OCI-M1 (cell line): ENCODE measurements at places on chromosomes 4 and X.

- DNase-seq: no peak
Observed at GRCh38 chrX:57583477-57583876, 8.3 kb upstream of the ZXDB start.

GRCh38 chr4:13193662-13194061, 290.5 kb downstream of the RAB28 start:
- DNase-seq: no peak

- DNase-seq: peak; percentile 73
Observed at GRCh38 chrX:154431341-154431740, 2.9 kb downstream of the ATP6AP1 start.

- no peak for DNase-seq
Observed at GRCh38 chr4:75924309-75924827, 16.4 kb downstream of the NAAA start.

DNA sequence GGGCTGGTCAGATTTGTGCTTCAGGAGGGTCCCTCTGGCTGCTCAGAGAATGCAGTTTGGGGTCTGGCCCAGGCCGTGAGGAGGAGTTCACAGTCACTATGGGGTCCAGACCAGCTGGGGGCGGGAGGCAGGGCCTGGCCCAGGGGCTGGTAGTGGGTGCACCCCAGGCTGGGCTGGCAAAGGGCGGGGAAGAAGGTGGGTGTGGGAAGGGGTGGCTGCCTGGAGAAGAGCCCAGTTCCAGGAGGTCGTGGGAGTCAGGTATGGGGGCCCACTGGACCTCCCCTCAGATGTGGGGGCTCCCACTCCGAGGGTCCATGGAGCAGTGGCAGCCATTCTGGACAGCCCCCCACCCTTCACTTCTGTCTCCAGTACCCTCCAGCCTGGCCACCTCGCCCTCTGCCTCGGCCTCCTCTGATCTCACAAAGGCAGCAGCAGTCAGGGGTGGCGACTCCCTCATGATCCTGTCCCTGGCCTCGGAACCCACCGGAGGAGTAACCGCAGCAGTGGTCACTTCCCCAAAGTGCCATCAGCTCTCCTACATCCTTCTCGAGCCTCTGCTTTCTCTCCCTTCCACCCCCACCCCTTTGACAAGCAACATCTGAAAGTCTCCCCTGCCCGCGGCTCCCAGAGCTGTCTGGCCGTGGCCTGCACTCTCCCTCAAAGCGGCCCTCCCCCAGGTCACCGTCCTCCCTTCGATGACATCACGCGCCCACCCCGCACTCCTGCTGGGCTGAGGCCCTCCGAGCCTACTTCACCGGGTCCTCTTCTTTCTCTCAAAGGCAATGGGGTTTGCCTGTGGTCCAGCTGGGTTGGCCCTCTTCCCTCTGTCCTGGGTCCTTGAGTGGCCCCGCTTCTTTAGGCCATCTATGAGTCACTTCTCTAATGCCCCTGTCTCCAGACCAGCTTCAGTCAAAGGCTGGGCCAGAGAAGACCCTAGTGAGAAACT, 1.7 kb upstream of the SLC6A8 start:
- peak; percentile 37 for DNase-seq

GRCh38 chrX:55582447-55582846, 40.8 kb upstream of the FOXR2 start:
- DNase-seq: peak; percentile 1

- no peak for DNase-seq
Observed at GRCh38 chr4:113553082-113553481, 208.5 kb downstream of the CAMK2D start.

DNA sequence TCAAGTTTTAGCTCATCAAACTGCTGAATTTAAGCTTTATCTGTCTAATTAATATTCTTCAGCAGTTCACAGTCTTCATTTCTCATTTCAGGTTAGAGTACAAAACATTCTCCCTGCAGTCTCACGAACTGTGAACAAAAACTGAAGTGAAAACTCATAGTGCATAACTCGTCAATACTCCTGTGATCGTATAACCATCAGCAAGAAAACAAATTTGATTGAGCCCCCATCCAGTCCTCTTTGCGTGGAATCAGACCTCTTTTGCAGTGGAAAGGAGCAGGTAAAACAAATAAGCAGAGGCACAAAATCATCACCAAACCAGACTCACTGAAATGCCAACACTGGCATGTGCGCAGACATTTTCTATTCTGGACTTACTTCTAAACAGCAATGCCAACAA, 12.7 kb downstream of the ADAM29 start:
- no peak for DNase-seq

- DNase-seq: no peak
Observed at GRCh38 chr4:110004556-110004955, 91.9 kb downstream of the EGF start.

DNA sequence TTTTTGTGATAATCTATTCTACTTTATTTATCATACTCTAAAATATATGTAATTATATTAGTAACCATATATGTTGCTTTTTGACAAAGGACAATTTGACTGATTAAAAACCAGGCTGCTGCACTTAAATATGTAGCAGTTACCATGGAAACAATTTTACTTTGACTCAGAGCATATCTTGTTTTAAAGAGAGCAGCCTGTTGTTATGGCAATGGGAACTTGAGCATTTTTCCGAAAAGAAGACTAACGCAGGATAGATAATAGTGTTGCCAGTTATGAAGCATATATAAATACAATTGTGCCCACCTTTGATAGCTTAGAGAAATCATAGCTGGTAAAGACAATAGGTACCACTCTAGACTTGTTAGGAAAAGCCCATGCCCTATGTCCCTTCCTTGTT, 283.0 kb downstream of the GASK1B start:
- no peak for DNase-seq

DNA sequence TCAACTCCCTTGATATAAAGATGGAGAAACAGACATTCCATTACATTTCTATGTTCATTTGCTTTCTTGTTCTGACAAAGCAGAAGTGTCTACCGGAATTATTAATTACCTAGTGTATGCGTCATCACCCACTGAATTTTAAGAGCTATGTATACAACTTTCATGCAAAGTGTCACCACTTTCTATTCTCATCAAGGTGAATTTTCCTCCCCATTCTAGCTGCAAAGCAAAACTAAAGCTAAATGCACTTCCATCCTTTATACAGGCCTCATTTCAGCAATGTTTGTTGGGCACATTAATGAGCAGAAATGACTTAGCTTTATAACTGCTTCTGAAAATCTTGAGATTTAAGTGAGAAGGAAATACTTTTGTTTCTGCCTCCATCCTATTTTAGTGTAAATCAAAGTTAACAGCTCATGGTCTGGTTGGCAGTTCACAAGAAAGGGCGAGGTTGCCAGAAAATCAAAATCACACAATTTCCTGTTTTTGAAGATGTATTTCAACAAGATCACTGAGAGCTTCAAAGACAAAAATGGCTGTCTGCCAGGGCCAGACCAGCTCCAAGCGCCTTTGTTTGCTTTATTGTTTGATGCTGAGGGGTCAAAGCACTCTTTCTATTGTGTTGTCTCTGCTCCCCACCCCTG, 7.2 kb upstream of the FAM9C start:
- peak; percentile 2 for DNase-seq
